Right forelimb (tissue), 1 donor: ENCODE measurements at places on chromosomes 13 and 19.

DNA sequence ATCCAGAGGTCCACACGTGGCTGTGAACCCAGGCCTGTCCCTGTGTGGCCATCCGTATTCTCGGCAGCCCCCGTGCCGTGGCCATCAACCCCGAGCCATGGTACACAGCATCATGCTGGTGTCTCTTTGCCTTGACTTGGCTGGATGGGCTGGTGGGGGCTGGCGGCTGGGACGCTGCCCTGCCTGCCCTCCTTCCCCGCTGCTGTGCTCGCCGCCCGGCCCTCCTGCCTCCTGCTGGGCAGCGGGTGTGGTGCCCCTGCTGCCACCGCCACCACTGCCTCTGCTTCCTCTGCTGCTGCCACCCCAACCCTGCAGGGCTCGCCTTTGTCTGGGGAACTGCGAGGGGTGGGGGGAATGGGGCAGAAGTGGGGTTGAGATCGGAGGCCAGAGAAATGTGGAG, 19.7 kb upstream of the EHD2 start:
- no peak for DNase-seq

GRCh38 chr13:19266979-19267378, 85.4 kb upstream of the TUBA3C start:
- DNase-seq: no peak

DNA sequence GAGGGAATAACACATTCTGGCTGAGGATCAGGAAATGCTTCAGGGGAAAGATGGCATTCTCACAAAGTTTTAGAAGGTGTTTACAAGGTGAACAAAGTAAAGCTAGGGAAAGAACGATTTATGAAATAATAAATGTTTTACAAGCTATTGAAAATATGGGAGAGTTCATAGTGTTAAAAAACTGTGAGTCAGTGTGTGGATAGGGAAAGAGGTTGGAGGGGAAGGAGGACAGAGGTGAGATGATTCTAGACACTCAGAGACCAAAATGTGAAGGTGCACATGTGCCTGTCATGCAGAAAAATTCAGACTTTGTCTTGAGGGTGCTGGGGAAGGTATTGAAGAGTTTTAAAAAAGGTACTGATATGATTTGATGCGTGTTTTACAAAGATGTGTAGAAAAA, 476.1 kb downstream of the TDRD3 start:
- DNase-seq: no peak

GRCh38 chr19:48123907-48124651, 13.5 kb upstream of the PLA2G4C start:
- DNase-seq: no peak

- DNase-seq: no peak
Measured at GRCh38 chr19:1259206-1259875, 9.8 kb upstream of the CIRBP start.

- no peak for DNase-seq
Measured at GRCh38 chr13:39257642-39258041, 219.4 kb downstream of the NHLRC3 start.

DNA sequence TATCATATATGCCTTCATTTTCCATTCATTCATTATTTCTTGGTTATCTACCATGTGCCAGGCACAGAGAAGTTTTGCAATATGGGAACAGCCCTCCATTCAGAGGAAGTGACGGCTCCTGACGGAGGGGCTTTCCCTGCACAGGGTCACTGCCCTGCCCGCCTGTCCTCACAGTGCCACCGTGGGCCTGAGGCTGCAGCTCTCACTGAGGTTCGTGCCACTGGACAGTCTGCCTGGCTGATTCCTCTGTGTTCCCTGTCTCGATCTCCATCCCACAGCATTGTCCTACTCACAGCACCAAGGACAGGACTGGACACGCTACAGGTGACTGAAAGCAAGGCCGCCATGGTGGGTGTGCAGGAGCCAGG, 92.7 kb downstream of the TSHZ3 start:
- no peak for DNase-seq

GRCh38 chr13:98493042-98493712, 83.7 kb downstream of the STK24 start:
- DNase-seq: no peak

DNA sequence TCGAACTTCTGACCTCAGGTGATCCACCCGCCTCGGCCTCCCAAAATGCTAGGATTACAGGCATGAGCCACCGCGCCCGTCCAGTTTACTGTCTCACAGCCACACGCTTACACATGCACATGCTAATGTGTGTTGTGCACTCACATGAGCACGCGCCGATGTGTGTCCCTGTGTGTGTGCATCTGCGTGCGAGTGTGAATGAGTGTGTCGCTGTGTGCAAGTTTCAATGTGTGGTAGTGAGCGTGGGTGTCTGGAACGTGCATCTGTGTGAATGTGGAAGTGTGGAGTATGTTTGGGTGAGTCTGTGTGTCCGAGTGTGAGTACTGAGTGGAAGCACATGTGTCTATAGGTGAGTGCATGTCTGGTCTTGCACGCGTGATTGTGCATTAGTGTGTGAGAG, 4.2 kb downstream of the MAST1 start:
- DNase-seq: no peak

DNA sequence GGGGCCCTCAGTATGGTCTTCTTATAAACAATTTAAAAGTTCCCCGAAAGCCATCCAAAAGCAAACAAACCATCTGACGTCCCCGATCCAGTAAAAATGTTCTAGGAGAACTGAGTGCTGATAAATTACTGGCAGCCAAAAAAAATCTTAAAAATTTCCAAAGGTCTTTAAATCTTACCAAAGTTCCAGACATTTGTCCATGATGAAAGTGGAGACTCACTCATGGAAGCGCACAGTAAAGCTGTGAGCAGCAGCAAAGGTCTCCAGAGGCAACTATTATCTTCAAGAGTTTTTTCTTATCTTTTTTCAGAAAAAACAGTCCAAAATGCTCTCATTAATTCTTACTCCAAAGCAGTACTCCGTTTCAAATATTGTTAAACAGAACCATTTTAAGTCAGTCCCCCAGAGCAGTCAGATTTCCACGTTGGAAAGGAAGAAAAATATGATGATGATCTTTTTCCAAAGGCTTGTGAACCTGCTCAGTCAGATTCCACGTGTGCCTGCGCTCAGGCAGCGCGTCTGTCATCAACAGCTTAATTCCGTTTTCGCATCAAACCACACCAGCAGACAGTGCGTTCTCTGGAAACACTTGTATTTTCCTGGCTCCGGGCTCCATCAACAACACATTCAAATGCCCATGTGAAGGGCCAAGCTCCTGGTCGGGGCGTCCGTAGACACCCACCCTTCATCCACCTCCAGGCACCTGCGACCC, 85.4 kb downstream of the COL4A1 start:
- DNase-seq: no peak
